ENCODE measurements at places on chromosomes 1 and 21. TPM values are rescaled to one million over a fixed set of nuclear protein-coding genes. Genes with fewer than 3 reads are reported as not detected.

DNA sequence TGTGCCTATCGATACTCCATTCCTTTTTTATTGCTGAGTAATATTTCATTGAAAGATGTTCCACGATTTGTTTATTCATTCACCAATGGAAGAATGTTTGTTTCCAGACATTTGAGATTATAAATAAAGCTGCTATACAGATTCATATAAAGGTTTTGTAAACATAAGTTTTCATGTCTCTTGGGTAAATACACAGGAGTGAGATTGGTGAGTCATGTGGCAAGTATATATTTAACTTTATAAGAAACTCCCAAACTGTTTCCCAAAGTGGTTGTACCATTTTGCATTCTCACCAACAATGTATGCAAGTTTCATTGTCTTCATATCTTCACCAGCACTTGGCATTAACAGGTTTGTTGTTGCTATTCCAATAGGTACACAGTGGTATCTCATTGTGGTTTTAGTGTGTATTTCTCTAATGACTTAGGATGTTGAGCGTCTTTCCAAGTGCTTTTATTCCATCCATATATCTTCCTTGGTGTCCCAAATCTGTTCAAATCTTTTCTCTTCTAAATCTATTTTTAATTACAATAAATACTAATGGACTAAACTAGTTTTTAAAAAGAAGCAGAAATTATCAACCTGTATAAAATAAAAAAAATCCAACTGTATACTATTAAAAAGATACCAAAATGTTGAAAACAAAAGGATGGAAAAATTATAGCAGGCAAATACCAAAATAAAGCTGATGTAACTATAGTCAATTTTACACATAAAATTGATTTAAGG lies 6.6 kb downstream of the SLC9C2 start:
- H3K4me1 ChIP-seq = no peaks in the 10 kb centered on the region
- peaks cover 13% of the 10 kb centered on the region for H3K27me3 ChIP-seq
- H3K4me3 ChIP-seq = no peak overlapping the region
- no peak overlapping the region for H3K27ac ChIP-seq
- H3K36me3 ChIP-seq = no peaks in the 10 kb centered on the region

ATAD3C gene
- 0.44 TPM for total RNA-seq

SH2D1B gene
- not detected for total RNA-seq

SPRR1B gene
- not detected for total RNA-seq

Data from osteocyte (in vitro differentiated cells).